ENCODE measurements at places on chromosomes 7 and 10.

DNA sequence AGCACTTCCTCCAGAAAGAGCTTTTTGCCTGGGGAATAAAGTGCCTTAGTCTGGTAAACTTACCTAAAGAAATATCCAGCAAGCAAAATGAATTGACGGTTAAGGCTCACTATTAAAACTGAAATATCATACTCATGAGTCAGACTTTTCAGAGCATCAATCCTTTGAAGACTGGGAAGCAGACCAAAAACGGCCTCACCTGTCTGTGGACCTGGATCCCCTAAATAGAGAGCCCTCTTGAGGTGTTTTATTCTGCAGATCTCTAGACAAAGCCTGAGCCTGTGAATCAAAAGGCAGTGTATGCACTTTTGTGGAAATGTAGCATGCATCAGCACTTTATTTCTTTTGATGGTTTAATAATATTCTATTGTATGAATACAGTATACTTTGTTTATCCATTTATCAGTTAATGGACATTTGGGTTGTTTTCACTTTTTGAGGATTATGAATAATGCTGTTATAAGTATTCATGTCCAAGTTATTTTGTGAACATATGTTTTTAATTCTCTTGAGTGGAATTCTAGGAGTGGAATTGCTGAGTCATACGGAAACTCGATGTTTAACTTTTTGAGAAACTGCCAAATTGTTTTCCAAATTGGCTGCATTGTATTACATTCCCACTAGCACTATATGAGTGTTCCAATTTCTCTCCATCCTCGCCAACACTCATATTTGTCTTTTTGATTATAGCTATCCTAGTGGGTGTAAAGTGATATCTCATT lies 449.0 kb upstream of the IGFBP3 start:
- peak; percentile 98 for DNase-seq

DNA sequence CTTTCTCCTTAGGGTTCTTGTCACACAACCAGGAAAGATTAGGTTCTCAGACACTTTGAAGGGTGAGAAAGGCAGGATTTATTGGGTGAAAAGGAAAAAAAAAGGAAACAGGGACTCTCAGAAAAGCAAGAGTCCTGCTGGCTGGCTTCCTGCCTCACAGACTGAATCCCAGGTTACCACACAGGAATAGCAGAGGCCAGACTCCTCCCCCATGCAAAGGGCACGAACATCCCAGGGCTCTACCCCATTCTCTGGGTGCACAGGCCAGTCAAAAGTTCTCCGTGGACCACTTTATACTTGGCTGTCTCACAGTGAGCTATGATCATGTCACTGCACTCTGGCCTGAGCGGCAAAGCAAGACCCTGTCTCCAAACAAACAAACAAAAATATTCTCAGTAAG lies 42.6 kb downstream of the HOXA1 start:
- DNase-seq = no peak

DNA sequence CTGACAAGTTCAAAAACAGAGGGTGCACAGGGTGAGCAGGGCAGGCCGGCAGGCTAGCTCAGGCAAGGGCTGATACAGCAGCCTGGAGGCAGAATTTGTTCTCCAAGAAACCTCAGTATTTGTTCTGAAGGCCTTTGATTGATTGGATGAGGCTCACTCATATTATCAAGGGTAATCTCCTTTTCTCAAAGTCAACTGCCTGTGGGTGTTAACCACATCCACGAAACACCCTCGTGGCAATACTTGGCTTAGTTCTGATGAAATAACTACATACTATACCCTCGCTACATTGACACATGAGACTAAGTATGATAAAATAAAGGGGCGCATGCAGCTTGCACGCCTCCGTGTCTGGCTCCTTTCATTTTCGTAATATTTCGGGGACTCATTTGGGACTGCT lies 4.4 kb upstream of the PPP2R2D start:
- DNase-seq = no peak

DNA sequence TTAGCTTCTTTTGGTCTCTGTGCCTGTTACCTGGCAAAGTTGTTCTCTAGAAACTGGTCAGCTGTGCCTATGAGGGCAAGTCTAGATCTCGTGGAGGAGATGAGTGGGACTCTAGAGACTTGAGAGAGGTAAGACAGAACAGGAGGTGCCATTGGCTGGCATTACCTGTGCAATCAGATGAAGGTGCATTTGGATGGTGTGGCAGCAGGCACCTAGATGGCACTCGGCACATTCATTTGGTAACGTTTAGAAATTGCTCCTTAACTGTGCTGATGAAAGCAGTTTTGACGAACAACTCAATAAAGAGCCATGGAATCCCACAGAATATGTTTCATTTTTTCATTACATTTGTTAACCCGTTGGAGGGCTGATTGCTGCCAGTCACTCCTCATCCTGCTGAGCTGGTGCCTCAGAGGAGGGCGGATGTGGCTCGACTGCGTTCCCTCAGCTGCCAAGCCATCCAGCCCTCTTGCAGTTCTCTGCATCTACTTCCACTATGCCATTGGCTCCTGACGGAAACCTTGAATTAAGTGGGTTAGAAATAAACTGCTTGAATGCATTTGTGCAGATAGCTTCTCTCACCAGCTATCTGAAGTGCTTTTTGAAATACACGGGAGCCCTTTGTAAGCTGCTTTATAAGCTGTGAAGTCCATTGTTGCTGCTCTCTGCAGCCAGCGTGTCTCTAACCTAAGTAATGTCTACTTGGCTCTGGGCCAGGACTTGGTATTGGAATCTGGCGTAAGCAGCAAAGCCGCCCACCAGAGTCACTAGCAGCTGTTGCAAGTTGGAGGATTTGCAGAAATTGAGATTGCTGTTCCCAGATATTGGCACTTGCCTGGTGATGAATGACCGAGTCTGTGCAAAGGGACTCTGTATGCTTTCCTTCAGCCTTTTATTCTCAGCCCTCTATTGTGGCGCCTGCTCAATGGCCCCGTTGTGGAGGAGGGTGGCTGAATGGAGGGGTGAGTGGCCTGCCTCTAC lies 87.4 kb downstream of the LRRC4 start:
- DNase-seq = peak; percentile 63

DNA sequence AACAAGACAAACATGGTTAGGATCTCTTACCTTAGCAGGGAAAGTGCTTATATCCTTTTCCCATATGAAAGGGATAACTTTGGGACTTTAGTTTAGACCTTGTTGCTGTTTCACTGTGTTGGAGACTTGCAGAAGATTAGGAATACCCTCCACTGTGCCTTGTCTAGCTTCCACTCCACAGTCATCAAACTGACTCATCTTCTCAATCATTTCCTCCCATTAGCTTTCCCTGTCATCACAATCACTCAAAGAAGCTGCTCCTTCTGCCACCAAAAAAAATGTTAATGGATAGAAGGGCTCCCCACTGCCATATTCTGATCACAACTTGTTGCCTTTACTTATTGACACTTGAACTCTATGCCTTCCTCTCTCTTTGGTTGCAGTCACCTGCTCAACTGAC lies 16.8 kb downstream of the GNG11 start:
- DNase-seq = no peak

- no peak for DNase-seq
Measured at GRCh38 chr7:92749327-92749755, 87.0 kb downstream of the CDK6 start.

DNA sequence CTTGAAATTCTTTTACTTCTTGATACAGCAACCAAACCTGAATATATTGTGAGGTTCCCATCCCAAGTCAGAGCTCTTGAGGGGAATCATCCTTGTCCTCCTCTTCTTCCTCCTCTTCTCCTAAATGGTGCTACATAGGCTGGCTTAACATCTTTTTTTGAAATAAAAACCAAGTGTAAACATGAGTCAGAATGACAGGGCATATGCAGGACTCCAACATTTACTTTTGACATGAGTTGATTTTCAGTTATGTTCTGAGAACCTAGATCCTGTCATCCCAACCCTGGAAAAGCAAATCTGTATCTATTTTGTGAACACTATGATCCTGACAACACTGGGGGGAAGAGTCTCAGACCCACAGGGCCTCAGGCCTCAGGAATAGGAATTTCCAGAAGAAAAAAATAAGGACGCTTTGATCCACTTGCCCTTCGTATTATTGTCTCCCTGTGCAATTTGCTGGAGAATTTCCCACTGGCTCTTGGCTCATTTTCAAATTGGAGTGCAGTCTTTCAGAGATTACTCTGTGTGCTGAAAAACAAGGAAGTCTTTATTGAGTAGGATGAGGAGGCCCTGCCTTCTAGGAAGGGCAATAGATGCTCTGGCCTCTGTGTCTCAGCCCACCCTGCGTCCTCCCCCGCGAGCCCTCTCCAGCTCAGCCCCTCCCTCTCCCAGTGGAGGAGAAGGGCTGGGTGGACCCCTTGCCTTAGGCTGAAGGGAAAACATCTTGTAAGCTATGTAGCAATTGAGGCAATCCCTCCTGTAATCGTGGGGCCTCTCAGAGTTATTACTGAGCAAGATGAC lies 121.6 kb downstream of the CREB5 start:
- peak; percentile 43 for DNase-seq
